ENCODE measurements at places on chromosomes 1 and 21. TPM values are rescaled to one million over a fixed set of nuclear protein-coding genes. Genes with fewer than 3 reads are reported as not detected.

GRCh38 chr21:34885125-34885524, 164.0 kb downstream of the RUNX1 start:
- DNase-seq, result no peak

DNA sequence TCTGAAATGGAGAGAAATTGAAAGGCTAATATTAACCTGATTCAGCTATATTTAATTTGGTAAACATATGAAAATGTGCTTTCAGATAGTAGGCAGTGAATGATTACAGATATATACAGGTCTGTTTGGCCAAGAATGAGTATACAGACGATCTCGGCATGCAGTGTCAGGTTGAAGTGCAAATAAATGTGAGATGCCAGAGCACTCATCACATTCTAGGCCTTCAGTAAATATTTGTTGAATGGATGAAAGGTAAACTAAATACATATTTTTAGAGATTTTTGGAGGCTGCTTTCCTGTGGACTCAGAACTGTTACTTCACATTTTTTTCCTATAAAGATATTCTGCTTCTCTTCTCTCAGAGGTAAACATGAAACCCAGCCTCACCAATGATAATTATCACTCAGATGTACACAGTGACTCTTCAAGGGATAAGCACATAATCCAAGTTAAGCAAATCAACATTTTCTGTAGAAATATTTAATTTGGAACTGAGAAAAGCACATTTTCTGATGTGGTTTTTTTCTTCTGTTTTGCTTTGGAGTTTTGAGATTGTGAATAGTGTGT, 702.9 kb downstream of the BRINP3 start:
- DNase-seq, result no peak

Gene MPZ
- 1.5 TPM for total RNA-seq

- DNase-seq, result no peak
Measured at GRCh38 chr1:228933753-228934152, 198.5 kb downstream of the RHOU start.

DNA sequence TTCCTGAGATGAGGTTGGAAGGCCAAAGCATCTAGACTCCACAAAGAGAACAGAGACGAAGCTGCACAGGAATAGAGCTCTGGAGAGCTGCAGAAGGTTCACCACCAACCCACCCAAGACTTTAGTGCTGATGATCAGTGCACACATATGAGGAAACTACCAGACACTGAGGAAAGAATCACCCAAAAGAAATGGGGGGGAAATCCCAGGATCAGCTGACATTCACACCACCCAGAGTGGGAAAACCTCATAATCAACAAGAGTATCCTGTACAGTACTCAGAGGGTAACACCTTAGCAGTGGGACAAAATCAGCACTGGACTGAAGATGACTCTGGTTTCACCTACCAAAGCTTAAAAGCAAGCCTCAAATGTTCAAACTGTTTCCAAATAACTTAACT, 36.4 kb downstream of the DENND1B start:
- no peak for DNase-seq

Gene NCAM2
- 0.69 TPM for total RNA-seq

DNA sequence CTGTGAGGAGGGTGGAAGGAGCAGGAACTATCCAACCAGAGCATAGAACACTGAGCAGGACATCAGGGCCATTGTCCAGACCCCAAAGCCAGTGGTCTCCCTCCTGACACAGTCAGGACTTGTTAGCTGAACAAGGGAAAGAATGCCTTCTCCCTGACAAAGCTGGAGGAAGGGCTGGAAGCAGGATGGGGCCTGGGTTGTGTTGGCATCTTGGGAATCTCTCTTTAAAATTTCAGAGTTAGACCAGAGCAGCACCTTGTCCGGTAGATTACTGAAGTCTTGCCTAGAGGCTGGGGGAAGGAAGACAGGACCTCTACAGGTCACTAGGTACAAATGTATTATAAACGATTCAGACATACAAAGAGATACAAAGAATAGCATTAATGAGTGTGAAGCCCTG, 35.0 kb upstream of the ATP2B4 start:
- DNase-seq, result no peak

Gene PRCC
- total RNA-seq, result 42.8 TPM

GRCh38 chr1:113868387-113869083, 3.0 kb downstream of the PTPN22 start:
- no peak for DNase-seq

DNA sequence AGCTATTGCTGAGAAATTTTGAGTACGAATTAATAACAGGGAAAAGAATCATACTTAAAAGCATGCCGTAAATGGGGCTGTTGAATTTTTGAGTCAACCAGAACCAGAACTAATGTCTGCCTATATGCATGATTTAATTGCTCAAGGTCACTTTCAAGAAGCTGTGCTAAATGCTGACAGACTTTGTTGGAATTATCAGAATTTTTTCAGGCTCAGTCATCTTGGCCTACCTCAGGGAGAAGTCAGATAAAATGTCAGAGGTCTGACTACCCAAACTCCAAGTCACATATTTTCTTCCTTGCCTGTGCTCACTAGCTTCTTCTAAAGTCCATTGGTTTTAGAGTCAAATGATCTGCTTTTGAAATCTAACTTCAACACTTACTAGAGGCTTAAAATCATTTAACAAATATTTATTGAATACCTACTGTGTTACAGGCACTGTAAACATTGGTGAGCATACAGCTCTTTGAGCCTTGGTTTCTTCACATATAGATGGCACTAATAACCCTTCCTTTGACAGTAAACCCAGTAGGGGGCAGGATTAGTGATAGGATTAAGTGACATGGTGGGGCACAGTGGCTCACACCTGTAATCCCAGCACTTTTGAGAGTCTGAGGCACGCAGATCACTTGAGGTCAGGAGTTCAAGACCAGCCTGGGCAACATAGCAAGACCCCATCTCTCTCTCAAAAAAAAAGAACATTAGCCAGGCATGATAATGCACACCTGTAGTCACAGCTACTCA, 121.2 kb upstream of the SLC44A3 start:
- no peak for DNase-seq

DNA sequence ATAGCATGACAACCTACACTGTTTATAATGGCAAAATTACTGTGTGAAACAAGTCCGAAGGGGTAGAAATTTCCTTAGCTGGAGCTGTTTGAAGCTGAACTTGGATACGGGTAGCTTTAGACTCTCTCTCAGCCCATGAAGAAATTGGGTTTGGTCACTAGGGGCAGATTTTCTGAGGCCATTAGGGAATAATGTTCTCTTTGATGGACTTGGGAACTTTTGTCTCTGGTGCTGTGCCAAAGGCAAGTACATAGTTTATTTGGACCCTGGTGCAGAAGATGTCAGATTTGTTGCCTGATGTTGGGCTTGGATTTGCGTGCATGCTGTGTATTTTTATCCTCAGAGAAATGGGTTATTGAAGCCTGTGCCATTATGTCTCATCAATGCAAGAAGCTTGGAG, 109.6 kb downstream of the VPS13D start:
- DNase-seq, result no peak

Gene CYB561D1
- 4.6 TPM for total RNA-seq

Gene SYTL1
- total RNA-seq, result not detected

Gene NDUFS2
- 206 TPM for total RNA-seq

DNA sequence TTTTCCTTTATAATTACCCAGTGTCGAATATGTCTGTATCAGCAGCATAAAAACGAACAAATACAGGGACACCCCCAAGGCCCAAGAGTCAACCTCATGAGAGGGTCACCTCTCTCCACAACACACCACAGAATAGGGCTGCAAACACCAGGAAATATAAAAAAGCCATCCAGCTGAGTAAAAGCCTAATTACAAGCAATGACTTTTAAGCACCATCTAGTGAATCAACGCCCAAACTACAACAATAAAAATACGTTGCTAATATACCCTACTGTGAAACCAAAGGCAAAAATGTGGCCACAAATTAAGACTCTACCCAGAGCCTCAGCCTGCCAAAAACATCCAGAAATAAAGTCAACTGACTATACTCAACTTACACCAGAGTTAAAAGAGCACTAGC, 817.9 kb upstream of the NEGR1 start:
- no peak for DNase-seq

DNA sequence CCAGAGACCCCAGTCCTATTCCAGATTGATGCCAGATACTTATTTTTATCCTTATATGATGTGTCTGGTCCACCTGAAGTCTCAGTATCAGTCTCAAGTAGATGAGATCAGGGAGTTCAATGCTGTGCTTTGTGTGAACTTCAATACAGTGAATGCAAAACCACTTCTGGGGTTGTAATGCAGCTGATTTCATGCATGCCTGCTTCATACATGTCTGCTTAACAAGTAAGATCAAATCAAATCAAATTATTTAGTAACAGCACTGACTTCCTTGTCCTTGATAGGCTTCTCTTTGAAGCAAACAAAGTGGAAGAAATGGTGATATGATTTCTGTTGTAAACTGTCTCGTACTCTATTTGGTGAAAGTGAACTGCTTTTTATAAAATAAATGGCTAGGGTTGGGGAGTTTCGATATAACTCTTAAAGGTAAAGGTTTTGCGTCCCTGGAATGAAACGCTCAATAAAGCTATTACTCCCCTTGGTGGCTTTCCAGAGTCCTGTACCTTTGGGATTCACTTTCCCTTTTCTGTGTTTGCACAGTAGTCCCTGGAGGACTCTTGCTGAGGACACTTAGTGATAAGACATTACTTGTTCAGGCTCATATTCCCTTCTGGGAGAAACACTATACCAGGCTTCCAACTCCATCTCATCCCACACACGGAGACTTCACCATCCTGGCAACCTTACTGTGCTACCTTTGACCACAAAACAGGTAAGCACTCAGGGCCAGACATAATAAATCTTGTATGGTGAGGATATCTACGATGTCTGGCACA, 59.3 kb downstream of the FH start:
- DNase-seq, result no peak

Gene WNT9A
- 6.8 TPM for total RNA-seq

Gene ZNF496
- total RNA-seq, result 47.4 TPM

GRCh38 chr1:219566951-219567947, 45.7 kb downstream of the ZC3H11B start:
- DNase-seq, result no peak

DNA sequence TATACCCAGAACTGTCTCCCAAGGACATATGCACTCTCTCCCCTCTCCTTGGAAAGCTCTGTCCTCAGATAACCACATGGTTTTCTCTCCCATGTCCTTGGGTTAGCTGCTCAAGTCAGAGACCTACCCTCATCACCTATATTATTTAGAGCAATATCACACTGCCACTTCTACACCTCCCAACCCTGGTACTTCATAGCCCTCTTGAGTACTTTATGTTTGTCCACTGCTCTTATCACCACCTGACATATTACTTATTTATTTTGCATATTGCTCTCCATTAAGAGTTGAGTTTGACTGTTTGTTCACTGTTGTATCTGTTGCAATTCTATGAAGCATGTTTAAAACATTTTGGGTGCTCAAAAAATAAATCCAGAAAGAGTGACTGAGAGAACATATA, 126.3 kb upstream of the ATP1B1 start:
- no peak for DNase-seq

- no peak for DNase-seq
Measured at GRCh38 chr1:106584676-106585075, 471.8 kb upstream of the PRMT6 start.

- no peak for DNase-seq
Measured at GRCh38 chr1:164563721-164564360, 4.9 kb downstream of the PBX1 start.

DNA sequence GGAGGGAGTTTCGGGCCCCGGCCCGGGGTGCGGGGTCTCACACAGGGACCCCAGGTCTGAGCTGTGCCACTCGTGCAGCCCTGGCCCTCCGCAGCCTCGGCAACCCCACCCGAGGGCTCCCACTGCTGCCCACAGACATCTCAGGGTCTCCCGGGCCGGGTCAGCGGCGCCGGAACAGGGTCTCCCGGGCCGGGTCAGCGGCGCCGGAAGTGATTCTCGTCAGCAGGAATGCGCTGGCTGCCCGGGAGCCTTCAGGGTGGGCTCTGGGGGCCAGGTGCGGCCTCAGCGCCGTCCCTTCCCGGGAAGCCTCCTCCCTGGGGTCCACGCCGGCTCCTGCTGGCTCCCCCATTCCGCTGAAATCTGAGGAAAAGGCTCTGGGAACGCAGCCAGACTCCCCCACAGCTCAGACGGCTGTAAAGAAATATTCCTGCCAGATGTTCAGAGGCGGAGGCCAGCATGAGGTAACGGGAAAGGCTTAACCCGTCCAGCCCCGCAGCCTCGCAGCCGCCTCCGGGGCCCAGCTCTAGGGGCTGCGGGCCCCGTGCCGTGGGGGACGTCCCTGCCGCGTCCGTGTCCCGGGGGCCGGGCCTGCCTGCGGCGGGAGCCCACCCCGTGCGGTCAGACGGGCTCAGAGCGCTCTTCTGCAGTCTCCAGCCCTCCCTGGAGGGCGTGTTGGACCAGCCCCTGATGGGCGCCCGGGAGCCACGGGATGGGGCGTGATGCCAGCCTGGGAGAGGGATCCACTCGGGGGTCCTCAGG, 8.7 kb upstream of the COL6A1 start:
- peak; percentile 69 for DNase-seq

DNA sequence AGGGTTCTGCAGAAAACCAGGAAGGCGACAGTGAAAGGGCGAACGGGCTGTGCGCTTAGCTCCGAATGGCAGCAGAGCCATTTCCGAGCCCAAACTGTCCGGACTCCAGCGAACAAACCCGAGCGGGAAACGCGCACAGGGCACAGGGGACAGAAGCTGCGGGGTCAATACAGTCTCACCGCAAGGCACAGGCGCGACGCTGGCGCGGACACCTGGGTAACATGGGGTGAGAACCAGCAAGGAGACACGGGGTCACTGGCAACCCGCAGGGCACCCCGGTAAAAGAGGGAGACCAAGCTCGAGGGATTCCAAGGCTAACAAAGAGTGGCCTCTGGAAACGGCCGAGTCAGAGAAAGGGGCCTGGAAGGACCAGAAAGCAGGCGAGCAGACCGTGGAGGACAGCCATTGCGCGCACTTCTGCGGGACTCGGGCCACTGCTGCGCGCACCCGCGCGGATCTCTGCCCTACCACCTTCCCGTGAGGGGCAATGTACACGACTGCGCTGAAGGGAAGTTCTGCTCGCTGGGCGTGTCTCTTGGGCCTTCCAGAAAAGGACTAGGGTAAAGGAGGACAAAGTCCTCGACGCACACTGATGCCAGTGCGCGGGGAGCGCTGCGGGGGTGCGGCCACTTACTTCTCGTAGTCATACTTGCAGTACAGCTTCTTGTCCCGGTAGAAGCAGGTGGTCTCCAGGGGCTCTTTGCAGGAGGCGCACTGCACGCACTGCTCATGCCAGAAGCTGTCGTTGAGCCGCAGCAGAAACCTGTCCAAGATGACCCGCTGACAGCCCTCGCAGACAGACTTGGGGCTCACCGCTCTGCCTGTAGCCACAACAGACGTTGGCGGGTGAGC, 3.8 kb downstream of the LMX1A start:
- DNase-seq, result no peak

DNA sequence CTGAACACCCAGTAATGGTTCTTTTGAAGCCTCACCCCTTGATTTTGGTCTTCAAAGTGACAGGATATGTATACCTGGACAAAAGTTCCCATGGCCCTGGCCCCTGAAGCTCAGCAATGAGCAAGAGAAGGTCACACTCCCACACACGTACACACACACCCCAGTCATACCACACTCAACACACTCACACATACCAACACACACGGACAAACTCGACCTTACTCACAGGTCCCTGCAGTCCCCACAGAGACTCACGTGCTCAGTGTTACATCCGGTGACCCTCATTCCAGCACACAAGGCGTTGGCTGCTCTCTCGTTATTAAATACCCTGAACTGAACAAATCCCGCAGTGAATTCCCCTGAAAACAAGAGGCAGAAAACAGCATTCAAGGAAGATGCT, 5.9 kb downstream of the ITLN1 start:
- DNase-seq, result no peak

Gene C8B
- total RNA-seq, result 1.5 TPM
